CD8-positive, alpha-beta memory T cell (primary cell): ENCODE measurements at places on chromosomes 4 and X. TPM values are rescaled to one million over a fixed set of nuclear protein-coding genes. Genes with fewer than 3 reads are reported as not detected.

- no peak for DNase-seq
Measured at GRCh38 chr4:43564591-43564990, 672.1 kb downstream of the GRXCR1 start.

DNA sequence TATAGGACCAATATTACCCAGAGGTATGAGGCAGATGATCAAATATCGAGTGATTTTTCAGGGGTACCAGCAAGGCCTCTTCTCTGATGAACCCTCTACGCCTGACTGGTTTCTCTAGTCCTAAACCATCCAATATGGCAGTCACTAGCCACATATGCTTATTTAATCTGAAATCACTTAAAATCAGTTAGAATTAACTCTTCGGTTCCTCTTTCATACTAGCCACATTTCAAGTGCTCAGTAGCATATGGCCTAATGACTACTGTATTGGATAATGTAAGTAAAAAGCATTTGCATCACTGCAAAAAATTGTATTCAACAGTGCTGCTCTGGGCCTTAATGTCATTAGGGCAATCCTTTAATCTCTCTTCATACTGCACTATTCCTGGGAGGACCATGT is 4.4 kb upstream of the APBB2 start:
- DNase-seq = no peak

GRCh38 chr4:147493307-147493706 is 12.4 kb downstream of the EDNRA start:
- DNase-seq = no peak

The FREM3 gene
- not detected for total RNA-seq

DNA sequence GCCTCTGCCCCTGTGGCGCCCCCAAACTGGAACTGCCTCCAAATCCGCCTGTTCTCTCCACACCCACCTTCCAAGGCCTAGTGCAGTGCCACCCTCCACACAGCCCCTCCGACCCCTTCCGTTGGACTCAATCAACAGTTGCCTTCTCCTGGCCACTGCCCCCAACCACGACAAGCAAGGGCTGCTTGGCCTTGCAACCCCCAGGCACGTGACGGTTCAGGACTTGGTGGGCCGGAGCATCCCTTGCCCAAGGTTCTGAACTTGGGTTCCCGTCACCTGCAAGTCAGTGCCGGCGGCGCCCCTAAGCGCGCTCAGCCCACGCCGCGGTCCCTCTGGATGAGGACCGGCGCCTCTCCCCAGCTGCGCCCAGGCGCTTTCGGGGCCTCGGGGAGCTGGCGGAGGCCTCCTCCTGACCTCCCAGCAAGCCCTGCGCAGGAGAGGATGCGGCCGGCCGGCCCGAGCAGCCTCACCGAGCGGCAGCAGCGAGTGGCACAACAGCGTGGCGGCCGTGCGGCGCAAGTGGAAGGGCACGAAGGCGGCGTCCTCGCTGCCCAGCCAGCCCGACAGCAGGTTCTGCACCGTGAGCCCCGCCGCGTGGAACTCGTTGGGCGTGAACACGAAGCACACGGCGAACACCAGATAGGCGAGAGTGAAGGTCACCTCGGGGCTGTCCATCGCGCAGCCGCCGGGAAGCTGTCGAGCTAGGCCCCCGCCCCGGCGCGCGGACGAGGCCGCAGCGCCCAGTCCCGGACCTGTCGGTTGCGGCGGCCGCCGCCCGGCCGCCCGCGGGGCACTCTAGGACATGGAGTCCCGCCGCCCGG is 750 bp downstream of the TMEM129 start:
- DNase-seq = peak; percentile 33

DNA sequence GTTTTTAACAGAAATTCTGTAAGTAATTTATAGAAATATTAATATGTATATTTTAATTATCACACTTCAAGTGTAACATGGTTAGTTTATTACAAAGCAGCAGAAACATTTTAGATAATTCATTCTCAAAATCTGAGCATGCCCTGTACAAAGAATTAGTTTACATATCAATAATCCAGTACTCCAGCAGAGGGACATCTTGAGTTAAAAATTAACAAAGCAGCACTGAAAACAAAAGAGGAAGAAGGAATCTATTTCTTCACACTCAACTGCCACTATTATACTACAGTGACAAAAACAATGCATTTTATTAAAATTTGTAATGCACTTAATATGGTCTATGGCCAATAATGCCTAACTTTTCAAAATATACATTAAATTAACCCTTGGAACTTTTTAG is 179.1 kb upstream of the KLHL4 start:
- DNase-seq = no peak

The IBSP gene
- total RNA-seq = not detected

GRCh38 chrX:19674041-19674789 is 158.9 kb upstream of the MAP3K15 start:
- no peak for DNase-seq
